D341Med (cell line): ENCODE measurements at places on chromosomes 3 and 15.

- no peak for DNase-seq
Measured at GRCh38 chr3:37945156-37945806, 45.3 kb upstream of the VILL start.

GRCh38 chr3:46087871-46088270, 60.6 kb upstream of the XCR1 start:
- no peak for DNase-seq

DNA sequence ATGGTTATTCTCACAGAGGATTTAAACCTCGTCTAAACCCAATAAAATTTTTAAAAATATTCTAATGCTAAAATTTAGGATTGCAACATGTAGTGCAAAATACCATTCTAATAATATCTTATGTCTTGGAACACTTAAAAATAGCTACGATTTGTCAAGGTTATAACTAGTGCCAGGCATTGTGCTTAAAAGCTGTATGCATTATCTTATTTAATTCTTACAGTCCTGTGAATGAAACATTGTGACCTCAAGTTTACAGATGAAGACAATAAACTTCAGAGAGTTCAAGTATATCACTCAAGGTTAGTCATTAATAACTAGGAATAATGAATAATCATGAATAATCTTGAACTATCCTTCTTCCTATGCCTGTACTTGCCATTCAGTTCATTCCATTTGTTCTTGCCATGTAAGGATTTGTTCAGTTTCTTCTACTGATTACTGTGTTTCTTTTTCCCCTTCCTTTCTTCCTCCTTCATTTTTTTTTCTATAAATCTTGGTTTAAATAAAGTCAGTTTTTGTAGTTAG, 897.6 kb upstream of the NR2F2 start:
- no peak for DNase-seq

DNA sequence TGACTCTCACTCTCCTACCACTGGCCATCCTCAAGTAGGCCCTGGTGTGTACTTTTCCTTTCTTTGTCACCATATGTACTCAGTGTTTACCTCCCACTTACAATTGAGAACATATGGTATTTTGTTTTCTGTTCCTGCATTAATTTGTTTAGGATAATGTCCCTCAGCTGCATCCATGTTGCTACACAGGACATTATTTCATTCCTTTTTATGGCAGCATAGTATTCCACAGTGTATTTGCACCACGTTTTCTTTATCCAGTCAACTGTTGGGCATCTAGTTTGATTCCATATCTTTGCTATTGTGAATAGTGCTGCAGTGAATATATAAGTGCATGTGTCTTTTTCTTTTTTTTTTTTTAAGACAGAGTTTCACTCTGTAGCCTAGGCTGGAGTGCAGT, 126.2 kb downstream of the GALK2 start:
- DNase-seq: no peak

DNA sequence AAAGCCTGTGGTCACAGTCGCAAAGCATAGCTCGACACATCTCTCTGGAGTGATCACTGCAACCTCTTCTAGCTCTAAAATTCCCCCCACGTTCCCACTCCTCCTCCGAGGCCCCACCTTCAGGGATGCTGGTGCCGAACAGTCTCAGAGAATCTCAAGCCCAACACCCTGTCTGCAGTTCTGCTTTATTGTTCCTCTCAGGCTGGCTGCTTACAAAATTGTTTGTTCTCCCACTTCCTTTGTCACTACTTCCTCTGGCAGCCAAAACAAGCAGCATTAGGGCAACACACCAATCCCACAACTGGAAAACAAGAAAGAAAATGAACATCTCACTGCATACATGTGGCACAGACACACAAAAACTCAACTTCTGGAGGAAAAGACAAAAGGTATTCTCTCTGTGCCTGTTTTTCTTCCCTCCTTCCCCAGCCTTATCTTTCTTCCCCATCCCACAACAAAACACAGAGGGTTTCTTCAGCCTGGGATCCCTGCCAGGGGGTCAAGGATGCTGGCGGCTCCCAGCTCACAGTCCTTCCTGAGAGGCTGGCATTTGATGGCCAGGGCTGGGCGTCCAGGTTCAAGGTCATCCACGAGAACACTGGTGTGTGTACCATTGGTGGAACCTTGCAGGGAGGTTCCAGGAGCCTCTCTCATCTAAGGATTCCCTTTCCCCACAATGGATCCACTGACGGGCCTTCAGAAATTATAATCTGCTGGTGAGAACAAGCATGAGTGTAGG, 108.4 kb downstream of the TMCO5A start:
- no peak for DNase-seq

DNA sequence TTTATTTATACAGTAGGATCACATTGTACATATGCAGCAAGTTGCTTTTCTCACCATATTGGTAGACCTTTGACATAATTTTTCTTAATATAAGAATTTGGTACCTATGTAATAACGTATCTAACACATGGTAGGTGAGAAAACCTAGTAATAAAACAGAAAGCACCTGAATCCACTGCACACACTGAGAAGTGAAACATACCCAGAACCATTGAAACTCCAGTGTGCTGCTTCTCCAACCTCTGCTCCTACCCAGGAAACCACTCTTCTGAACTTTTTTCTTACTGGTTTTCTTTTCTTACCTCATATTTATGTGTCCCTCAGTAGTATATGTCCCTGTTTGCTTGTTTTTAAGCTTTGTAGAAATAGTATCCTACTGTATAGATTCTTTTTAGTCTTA, 293.0 kb downstream of the UBE2E2 start:
- DNase-seq: no peak

DNA sequence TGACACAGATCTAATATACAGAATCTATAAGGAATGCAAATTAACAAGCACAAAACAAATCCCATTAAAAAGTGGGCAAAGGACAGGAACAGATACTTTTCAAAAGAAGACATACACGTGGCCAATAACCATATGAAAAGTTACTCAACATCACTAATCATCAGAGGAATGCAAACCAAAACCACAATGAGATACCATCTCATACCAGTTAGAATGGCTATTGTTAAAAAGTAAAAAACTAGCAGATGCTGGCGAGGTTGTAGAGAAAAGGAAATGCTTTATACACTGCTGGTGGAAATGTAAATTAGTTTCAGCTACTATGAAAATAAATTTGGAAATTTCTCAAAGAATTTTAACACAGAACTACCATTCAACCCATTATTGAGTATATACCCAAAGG, 50.7 kb downstream of the ADAMTS17 start:
- no peak for DNase-seq

DNA sequence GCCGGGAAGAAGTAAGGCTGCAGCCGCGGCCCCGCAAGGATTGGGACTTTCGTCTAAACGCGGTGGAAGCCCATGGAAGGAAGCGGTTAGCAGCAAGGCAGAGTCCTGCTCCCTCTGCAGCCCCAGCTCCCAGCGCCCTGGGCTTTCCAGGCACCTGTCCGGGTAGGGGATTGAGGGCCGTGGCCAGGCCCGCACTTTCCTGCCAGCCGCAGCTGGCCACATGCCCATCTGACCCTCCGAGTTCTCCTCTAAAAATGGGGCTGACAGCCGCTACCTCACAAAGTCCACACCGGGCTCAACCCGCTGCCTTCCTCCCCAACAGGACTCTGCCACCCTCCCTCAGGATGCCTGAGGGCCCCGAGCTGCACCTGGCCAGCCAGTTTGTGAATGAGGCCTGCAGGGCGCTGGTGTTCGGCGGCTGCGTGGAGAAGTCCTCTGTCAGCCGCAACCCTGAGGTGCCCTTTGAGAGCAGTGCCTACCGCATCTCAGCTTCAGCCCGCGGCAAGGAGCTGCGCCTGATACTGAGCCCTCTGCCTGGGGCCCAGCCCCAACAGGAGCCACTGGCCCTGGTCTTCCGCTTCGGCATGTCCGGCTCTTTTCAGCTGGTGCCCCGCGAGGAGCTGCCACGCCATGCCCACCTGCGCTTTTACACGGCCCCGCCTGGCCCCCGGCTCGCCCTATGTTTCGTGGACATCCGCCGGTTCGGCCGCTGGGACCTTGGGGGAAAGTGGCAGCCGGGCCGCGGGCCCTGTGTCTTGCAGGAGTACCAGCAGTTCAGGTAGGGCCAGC, 1.9 kb downstream of the NEIL1 start:
- DNase-seq: peak; percentile 55

DNA sequence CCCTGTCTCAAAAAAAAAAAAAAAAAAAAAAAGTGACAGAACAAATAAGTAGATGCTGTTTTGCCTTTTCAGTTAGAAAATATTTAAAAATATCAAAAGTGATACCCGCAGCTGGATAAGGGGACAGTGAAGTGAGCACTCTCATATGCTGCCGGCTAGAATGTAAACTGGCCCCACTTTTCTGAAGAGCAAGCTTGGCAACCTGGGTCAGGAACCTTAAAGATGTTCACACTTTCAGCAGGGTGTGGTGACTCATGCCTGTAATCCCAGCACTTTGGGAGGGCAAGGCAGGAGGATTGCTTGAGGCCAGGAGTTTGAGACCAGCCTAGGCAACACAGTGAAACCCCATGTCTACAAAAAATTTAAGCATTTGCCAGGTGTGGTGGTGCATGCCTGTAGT, 17.4 kb downstream of the FSD2 start:
- no peak for DNase-seq

DNA sequence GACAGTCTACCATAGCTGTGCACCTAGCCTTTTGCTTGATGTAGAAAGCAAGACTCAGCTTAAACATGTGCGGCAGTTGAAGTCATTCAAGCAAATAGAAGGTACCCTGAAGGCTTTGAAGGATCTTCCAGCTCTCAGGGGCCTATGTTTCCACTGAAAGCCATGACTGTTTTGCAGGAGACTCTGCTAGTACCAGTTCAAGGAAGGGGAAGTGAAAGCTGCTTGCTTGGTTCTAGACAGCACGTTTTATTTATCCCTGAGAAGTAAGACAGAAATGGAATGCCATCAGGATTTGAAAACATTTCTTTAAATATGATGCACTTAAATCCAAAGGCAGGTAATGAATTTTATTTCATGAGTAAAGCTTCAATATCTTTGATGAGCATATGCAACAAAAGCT, 311.4 kb downstream of the PDCD6IP start:
- no peak for DNase-seq

DNA sequence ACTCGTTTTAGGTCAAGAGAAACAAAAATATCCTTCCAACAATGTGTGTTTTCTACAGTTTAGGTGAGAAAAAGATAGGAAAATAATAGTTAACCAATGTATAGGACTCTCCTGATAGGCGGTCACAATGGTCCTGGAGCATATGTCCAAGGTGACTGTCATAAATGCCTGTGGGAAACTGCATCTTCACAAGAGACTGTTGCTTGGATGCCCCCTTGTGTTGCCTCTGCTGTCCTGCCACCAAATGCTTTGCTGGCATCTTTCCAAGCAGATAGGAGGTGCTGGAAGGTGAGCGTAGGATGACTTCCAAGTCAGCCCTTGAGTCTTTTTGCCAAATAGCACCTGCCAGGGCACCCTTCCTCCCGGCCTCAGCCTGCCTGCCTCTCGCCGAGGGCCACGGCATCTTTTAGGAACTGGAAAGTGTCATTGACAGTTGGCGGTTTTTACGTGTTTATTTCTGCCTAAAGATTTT, 24.1 kb upstream of the SACM1L start:
- DNase-seq: peak; percentile 67

DNA sequence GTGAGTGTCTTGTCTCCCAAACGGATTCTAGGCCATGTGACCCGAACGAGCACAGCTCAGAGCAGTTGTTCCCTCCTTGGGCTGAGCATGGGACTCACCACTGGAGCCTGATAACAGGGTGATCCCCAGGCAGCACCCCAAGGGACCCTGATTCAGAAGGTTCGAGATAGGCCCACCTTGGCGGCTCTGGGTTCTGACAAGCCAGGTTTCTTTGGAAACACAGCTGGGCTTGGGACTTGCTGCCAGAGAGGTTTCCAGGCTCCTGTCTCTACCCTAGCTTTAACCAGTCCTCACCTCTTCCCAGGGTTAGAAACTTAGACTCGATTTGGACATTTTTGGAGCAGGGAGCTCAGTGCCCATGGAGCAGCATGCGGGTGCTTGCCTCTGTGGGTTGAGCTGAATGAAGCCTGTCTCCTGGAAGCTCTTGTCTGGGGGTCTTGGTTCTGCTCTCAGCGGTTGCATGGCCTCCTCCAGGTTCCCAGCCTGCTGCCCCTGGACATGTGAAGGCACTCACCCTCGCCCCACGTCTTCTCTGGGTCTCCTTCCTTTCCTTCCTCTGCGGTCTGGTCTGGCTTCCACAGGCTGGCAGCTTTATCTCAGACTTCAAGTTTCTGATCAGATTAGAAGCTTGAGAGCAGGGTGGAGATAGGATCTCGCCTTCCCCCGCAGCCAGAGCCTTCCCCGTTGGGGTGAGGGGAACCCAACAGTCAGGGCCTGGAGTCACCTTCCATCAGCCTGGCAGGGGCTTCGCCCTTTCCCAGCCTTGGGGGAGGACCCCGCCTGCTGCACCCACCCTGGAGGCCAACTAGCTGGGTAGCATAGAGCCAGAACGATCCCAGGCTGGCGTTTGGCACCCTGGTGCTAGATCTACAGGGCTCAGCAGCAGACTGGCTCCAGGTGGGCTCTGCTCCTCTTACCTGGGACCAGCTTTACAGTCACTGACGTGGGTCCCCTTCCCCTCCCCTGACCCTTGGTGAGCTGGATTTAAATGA, 21.0 kb downstream of the PAQR5 start:
- no peak for DNase-seq

DNA sequence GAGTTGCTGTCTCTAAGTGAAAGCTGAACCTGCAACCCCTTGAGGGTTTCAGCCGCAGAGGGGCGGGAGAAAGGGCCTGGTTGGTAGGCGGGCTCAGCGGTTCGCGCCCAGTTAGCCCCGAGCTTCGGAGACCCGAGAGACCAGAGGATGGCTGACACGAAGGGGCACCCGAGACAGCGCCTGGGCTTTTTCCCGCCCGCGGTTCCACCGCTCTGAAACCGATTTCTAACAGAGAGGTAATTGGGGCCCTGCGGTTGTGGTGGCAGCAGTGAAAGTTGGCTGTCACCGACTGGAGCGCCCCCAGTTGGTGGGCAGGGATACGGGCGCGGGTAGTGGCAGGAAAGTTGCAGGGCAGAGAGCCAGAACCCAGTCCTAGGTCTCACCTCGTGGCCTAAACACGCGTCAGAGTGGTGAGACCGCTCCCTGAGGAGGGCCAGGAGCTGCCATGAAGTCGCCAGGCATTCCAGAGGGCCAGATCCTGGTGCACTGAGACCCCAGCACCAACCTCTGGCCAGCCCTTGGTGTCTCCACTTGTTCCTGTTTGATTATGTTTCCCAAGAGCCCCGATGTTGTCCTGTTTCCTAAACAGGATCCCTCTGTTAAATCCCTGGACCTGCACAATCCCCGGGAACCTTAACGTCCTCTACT, 625 bp upstream of the ELL3 start:
- DNase-seq: peak; percentile 83

GRCh38 chr15:74635228-74635627, 19.6 kb downstream of the CLK3 start:
- DNase-seq: peak; percentile 83

GRCh38 chr15:69757186-69757585, 304.6 kb downstream of the RPLP1 start:
- no peak for DNase-seq

DNA sequence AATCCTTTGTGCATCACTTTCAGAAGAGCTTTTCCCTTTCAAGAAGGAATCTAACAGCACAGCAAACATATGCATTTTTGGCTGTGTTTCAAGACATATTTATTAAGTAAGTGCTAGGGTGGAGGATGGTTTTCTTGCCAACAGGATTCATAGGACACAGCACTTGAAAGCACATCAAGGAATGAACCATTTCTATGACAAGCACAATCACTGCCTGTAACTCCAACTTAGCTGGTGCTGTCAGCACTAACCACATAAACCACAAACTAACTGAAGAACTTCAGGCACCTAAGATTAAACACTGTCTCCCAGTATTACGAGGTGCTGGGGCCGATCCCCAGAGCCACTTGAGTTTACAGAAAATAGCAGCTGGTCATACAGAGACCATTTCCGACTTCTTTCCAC, 35.4 kb upstream of the SPRED1 start:
- DNase-seq: no peak

GRCh38 chr3:64178419-64178818, 46.8 kb downstream of the PRICKLE2 start:
- DNase-seq: no peak
